Type B pancreatic cell (in vitro differentiated cells): ENCODE measurements at places on chromosomes 12 and 14. TPM values are rescaled to one million over a fixed set of nuclear protein-coding genes. Genes with fewer than 3 reads are reported as not detected.

MUCL1 gene
- not detected in 2 replicates for total RNA-seq

SLCO1B1 gene
- 0.36 TPM in 1 of 2 replicates, not detected in the other for total RNA-seq

RERG gene
- 24.2 and 32.3 TPM in 2 replicates for total RNA-seq

FAM181A gene
- 1.2 TPM in 1 of 2 replicates, not detected in the other for total RNA-seq

C1QL4 gene
- total RNA-seq = 0.17 and 1.2 TPM in 2 replicates

OVCH1 gene
- 1.0 and 3.2 TPM in 2 replicates for total RNA-seq

FOXG1 gene
- total RNA-seq = 0.10 and 1.7 TPM in 2 replicates
